ENCODE measurements at places on chromosomes 5 and 9.

- no peak overlapping the region for H3K27ac ChIP-seq
- no peaks in the 10 kb centered on the region for H3K27me3 ChIP-seq
- no peaks in the 10 kb centered on the region for H3K4me1 ChIP-seq
- H3K4me3 ChIP-seq, result no peak overlapping the region
- no peak for DNase-seq
- H3K36me3 ChIP-seq, result peaks cover 80% of the 10 kb centered on the region
These were observed 63.5 kb downstream of the CEMIP2 start for GRCh38 chr9:71704796-71705195.

DNA sequence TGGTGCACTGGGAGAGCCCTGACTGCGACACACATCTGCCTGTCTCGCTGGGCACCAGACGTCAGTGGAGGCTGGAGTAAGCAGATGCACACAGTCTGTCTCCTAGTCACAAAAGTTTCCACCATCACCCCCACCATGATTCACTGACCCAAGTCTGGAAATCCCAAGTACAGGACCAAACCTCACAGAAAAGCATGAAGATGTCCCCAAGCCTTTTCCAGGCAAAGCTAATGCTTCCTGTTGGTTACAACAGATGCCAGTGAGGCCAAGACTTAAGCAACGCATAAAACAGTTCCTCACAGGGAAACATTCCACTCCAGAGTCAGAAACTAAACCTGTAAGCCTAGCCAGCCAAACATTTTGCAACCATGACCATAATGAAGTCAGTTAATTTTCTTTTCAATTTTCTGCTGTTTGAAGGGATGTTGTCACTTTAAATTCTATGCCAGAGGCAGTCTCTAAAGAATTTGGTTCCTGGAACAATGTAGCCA, 259.3 kb upstream of the SLC30A5 start:
- H3K27me3 ChIP-seq, result peaks cover 7% of the 10 kb centered on the region
- H3K27ac ChIP-seq, result no peak overlapping the region
- H3K4me3 ChIP-seq, result no peak overlapping the region
- H3K4me1 ChIP-seq, result no peaks in the 10 kb centered on the region

- DNase-seq, result no peak
- peaks cover 49% of the 10 kb centered on the region for H3K4me1 ChIP-seq
- H3K27me3 ChIP-seq, result peaks cover 34% of the 10 kb centered on the region
- no peaks in the 10 kb centered on the region for H3K36me3 ChIP-seq
- H3K27ac ChIP-seq, result peak overlapping the region; percentile 57
- H3K4me3 ChIP-seq, result no peak overlapping the region
These were observed 21.3 kb downstream of the OR2V2 start for GRCh38 chr5:181168595-181169118.

DNA sequence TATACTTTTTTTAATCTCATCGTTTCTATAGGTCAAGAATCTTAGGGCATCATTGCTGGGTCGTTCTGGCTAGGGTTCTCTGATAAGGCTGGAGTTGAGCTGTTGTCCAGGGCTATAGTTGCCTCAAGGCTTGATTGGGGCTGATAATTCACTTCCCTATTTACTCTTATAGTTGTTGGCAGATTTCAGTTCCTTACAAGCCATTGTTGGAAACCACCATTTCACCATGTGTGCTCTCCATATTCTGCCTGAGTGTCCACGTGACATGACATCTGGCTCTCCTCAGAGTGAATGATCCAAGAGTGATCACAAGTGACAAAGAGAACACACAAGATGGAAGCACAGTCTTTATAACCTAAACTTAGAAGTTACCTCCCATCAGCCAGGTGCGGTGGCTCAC, 852.2 kb downstream of the EFNA5 start:
- no peak overlapping the region for H3K27ac ChIP-seq
- H3K36me3 ChIP-seq, result no peaks in the 10 kb centered on the region
- H3K27me3 ChIP-seq, result no peaks in the 10 kb centered on the region
- H3K4me3 ChIP-seq, result no peak overlapping the region

- no peak overlapping the region for H3K27ac ChIP-seq
- H3K27me3 ChIP-seq, result no peaks in the 10 kb centered on the region
- H3K4me3 ChIP-seq, result no peak overlapping the region
These were observed 491.5 kb upstream of the TUSC1 start for GRCh38 chr9:26169708-26170107.

DNA sequence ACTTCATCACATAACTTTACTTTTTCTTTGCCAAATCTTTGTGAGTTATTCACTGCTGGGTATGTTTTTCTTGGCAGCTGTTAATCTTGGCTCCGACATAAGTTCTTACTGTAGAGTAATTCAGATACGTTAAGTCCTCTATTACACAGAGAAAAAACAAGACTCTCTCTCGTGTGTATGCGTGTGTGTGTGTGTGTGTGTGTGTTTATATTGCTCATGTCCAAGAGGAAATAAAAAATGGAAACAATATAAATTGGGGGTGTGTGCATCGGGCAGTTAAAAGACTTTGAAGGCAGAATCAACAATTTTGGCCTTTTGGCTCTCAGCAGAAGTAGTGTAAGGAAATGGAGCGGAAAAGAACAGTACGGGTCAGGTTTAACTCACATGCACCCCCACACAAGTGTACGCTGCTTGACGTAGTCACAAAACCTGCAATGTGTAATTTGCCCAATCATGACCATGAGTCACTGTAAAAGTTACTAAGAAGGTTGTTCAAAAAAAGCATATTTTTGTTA, 67.2 kb upstream of the IFNE start:
- H3K4me1 ChIP-seq, result no peaks in the 10 kb centered on the region
- H3K36me3 ChIP-seq, result no peaks in the 10 kb centered on the region
- peaks cover 4% of the 10 kb centered on the region for H3K27me3 ChIP-seq
- H3K4me3 ChIP-seq, result no peak overlapping the region

DNA sequence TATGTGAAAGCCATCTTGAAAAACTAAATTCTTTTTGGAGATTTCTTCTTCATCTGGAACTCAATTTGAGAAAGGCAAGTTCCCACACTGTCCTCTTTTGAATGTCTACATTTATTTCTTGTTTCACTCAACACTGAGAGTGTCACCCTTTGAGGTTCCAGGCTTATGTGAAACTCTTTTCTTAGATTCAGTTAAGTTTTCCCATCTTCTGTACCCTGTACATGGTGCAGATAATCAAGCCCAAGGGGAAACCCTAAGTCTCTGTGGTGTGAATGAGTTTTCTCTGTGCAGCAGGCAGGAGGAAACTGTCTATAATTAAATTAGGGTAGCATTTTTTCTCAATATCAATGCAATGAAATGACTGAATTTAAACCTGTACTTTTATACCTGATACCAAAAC, 72.3 kb upstream of the PRLR start:
- no peaks in the 10 kb centered on the region for H3K36me3 ChIP-seq
- no peaks in the 10 kb centered on the region for H3K4me1 ChIP-seq

GRCh38 chr5:179923436-179923835, 15.7 kb upstream of the TBC1D9B start:
- no peaks in the 10 kb centered on the region for H3K27me3 ChIP-seq
- no peak for DNase-seq
- H3K4me3 ChIP-seq, result no peak overlapping the region
- H3K36me3 ChIP-seq, result no peaks in the 10 kb centered on the region
- peak overlapping the region; percentile 77 for H3K27ac ChIP-seq
- peaks cover 10% of the 10 kb centered on the region for H3K4me1 ChIP-seq

DNA sequence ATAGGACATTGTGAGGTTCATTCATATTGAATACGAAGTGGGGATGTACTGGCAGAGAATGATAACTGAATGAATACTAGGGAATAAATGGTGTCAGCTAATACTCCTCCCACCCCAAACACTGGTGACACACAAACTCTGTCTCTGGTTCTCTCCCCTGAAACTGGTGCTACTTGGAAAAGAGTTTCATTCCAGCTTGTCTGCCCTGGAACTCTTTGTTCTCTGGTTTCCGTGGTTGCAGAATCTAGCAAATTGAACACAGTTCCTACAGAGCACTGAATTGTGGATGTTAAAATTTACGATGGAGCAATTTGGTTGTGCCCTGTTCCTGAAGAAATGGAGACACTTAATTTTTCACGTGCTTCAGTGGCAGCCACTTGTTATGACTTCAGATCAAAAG, 181.7 kb downstream of the KCTD16 start:
- no peak overlapping the region for H3K27ac ChIP-seq
- H3K36me3 ChIP-seq, result no peaks in the 10 kb centered on the region
- no peak for DNase-seq
- H3K4me3 ChIP-seq, result no peak overlapping the region
- H3K27me3 ChIP-seq, result peaks cover 2% of the 10 kb centered on the region

GRCh38 chr5:17187011-17187785, 30.2 kb upstream of the BASP1 start:
- DNase-seq, result no peak
- H3K27ac ChIP-seq, result no peak overlapping the region
- H3K4me3 ChIP-seq, result no peak overlapping the region
- no peaks in the 10 kb centered on the region for H3K36me3 ChIP-seq

GRCh38 chr5:424301-425110, 18.5 kb upstream of the EXOC3 start:
- H3K4me1 ChIP-seq, result peaks cover 16% of the 10 kb centered on the region
- no peaks in the 10 kb centered on the region for H3K36me3 ChIP-seq
- H3K27me3 ChIP-seq, result peaks cover 3% of the 10 kb centered on the region
- peak overlapping the region; percentile 37 for H3K27ac ChIP-seq
